ENCODE measurements at places on chromosomes 2 and 18.

- DNase-seq: no peak
These were observed 802.6 kb upstream of the CELF4 start for GRCh38 chr18:38368246-38368645.

- DNase-seq: no peak
These were observed 289.5 kb upstream of the SLC14A2 start for GRCh38 chr18:45325778-45326177.

DNA sequence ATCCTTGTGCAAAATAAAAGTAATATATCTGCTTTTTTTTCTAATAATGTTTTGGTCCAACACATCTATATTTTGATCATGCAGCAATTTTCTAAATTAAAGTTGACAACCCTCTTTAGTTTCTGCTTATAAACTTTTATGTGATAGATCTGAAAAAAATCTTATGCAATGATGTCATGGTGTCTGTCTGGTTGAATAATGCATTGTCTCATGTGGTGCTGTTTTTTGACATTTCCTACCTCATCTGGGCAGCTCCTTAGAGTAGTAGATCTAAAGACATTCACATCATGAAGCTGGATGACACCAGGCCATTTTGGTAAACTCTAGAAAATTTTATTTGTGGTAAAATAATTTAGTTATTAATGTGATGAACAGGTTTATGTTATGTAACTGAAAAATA lies 106.8 kb upstream of the FN1 start:
- no peak for DNase-seq

GRCh38 chr2:49832555-49832954 lies 678.2 kb upstream of the FSHR start:
- no peak for DNase-seq

DNA sequence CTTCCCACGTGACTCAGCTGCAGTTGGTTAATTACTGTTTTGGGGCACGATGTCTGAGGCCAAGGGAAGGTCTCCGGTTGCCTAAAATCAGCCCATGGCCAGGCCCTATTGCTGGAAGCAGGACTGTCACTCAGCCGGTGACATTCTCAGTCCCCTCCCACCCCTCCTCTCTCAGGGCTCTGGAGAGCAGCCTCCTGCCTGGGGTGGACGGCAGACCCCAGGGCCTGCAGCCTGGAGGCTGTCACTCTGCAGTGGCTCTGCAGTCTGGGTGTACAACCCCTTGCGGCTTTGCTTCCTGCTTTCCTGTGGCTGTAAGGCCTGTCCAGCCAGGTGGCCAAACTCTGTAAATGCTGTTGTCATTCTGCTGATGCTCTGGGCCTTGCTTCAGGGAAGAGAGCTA lies 32.8 kb downstream of the ZBTB7C start:
- no peak for DNase-seq

- no peak for DNase-seq
These were observed 156.7 kb upstream of the CDH19 start for GRCh38 chr18:66760559-66760958.

GRCh38 chr2:170740660-170741059 lies 25.5 kb downstream of the SP5 start:
- no peak for DNase-seq

- no peak for DNase-seq
These were observed 239.4 kb upstream of the HDAC4 start for GRCh38 chr2:239640210-239640609.

- no peak for DNase-seq
These were observed 254.3 kb downstream of the CAMKMT start for GRCh38 chr2:44615950-44616518.
